NK-92 treated with Interleukin-12 subunit alpha and Interleukin-12 subunit beta, amount 100 ng/mL, for 24 hours (cell line): ENCODE measurements at places on chromosomes 11 and 22.

GRCh38 chr22:37546437-37547250, 13.6 kb upstream of the CDC42EP1 start:
- no peak for DNase-seq

GRCh38 chr22:30397656-30398635, 1.1 kb downstream of the SEC14L2 start:
- DNase-seq = no peak

GRCh38 chr22:35177811-35178210, 79.5 kb upstream of the HMGXB4 start:
- no peak for DNase-seq

GRCh38 chr22:28237783-28238182, 318.7 kb upstream of the PITPNB start:
- DNase-seq = no peak

DNA sequence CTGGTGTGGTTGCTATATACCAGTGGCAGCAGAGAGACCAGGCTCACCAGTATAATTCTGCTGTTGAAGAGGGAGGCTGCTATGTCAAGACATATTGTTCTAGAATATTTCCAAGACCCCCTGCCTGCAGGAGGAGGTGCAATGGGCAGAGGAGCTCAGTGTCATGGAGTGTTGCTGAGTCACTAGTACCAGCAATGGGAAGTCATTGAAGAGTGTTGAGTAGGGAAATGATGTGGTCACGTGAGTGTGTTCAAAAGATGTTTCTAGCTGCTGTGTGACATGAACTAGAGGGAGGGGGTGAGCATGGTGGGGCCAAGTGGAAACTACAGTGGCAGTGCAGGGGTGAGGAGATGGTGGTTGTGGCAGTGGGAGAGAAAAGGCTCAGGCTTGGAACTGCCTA, 76.3 kb upstream of the BIRC3 start:
- DNase-seq = no peak

DNA sequence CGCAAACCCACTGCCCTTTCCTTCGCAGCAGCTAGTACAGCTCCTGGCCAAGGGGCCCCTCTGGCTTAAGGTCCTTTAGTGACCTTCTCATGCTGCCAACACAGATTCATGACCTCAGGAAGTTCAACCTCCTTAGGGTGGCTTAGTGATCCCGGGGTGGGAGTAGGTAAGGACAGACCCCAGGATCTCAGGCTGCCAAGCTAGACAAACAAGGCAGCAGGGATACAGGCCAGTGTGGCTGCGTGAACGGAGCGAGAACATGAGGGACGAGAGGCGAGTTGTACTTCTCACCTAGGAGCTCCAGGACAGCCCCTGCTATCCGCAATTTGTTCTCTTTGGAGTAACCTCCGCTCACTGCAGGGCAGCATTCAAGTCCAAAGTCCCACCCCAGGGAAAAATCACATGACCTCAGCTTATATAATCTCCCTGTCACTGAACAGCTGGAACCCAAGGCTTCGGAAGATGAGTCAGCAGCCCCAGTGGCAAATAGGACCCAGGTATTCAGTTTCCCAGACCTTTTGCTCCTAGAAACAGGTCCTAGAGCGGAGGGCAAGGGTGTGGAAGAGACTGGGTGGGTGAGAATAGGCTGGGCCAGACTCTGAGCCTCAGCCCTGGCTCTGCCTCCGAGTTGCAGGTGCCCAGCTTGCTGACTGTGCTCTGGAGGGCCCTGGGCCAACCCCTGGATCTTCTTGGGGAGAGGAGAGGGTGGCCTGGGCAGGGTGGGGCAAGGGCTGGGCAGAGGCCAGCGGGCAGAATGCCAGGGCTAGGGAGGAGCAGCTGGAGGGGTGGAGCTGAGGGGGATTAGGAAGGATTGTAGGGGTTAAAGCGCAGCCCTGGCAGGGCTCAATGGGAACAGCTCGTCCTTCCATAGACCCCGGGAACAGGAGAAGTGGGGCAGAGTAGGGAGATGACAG, 13.1 kb downstream of the USP2 start:
- no peak for DNase-seq

GRCh38 chr11:4370166-4370565, 2.0 kb upstream of the OR52B4 start:
- no peak for DNase-seq
